ENCODE measurements at places on chromosomes 3 and 15.

DNA sequence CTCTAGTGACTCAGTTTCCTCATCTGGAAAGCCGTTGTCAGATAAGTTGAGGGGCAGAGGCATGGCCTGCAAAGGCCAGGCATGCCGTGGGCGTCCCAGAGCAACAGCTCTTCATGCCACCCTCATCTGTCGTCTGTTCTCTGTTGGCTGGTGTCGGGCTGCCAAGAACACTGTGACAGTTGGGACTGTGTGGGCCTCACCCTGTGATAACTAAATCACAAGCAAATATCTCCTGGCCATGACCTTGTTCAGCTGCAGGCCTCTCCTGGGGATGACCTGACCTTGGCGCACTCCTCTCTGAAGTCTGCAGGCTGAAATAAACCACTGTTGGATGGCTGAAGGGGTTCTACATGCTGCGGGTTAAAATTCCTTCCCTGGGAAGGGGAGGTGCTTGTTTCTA lies 145.9 kb downstream of the SHQ1 start:
- no peak for DNase-seq

- no peak for DNase-seq
These were observed 72.6 kb downstream of the CCNL1 start for GRCh38 chr3:157087373-157087772.

DNA sequence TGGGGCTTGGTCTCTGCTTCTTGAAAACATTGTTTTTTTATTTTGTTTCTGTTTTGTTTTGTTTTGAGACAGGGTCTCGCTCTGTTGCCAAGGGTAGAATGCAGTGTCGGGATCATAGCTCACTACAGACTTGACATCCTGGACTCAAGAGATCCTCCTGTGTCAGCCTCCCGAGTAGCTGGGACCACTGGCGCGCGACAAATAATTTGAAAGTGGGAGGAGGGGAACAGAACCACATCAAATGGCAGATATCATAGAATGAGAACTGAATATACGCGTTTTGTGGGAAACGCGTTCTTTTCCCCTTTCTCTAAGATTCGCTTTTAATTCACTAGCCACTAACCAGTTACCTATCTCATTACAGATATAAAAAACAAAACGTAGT lies 641 bp upstream of the VPS13C start:
- no peak for DNase-seq

DNA sequence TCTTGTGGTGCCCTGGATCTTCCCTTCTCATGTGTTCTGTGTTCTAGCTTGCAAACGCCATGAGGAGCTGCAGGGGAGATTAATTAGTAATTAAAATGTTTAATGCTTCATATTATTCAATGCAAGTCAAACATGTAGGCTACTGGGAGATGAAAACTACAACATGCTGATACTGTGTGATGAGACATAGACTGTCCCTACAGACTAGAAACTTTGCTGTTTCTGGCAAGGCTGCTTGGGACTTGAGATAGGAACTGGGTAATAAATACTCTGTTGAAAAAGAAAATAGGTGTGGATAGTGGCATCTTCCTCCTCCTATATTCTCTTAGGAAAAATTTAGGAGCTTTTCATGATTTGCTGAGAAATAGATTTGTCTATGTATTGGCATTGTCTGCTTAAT lies 379.2 kb downstream of the LPP start:
- no peak for DNase-seq

GRCh38 chr3:134563601-134564000 lies 77.7 kb downstream of the CEP63 start:
- DNase-seq = no peak

DNA sequence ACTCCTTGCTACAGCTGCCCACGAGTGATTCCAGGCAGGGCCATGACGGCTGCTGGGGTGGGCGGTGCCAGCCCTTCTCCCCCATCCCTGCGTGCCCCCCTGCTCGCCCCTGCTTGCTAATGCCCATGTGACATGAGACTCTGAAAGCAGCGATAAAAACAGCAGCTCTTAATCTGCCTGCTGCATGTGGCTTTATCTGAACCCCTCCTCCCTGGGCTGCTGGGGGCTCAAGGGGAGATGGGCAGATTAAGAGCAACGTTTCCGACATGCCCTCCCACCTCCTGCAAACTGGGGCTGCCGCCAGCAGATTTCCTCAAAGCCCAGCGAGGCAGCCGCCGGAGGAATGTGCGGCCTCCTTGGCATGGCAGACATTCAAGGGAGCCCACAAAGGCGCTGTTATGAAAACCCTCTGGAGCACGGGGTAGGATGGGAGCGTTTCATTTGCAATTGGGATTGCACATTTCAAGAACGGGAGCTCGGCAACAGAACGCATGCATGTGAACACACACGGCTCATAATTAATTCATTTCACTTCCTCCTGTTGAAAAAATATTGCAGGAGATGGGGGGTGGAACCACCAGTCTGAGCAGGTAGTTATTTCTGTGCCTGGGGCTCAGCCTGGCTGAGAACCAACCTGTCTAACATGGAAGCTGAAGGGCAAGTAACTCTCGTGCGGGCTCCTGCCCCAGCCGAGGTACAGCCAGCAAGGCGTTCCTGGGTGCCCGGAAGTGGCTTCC lies 504.2 kb upstream of the PROK2 start:
- DNase-seq = peak; percentile 49

DNA sequence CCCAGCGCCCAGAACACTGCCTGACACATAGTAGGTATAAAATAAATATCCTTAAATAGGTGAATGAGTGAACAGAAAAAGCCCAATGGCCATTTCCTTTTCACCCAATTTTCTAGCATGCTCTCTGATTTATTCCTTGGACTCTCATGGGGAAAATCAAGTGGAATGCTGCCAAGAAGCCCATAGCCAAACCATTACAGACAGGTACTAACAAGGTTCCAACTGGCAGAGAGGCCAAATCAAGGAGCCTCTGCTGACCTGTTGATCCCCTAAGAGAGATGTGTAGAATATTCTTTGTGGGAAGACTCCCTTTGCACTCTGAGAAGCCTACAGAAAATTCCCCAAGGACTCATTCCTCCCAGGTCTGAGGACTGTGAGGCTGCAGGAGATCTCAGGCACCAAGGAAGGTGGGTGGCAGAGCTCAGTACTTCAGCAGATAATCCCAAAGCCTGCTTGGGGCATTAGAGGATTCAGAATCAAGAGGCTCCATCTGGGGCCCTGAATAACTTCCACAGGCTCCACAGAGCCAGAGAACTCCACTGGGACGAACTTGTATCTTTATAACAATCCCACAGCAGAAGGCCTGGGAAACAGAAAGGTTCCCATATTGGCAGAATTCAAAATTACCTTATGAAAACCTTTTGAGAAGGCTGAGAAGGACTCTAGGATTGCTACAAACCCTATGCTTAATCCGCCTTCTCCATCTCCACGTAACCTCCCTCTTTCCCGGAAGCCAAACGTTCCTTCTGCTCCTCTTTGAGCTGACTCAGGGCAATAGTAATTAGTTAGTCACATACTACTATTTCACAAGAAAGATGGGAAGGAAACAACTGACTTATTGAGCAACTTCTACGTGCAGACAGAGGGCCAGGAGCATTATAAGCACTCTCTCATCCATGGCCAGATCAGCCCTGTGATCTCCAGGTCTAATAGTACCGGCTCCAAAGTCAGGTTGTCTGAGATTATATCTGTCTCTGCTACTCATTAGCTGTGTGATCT lies 34.5 kb downstream of the PRICKLE2 start:
- DNase-seq = no peak

All from amygdala (tissue), 56 donors.